HuH-7 (cell line): ENCODE measurements at places on chromosomes 7 and 10.

GRCh38 chr10:29057822-29058331 lies 231.0 kb upstream of the LYZL1 start:
- no peak for DNase-seq

- DNase-seq: no peak
These were observed 215.3 kb upstream of the ZNF32 start for GRCh38 chr10:43863859-43864591.

DNA sequence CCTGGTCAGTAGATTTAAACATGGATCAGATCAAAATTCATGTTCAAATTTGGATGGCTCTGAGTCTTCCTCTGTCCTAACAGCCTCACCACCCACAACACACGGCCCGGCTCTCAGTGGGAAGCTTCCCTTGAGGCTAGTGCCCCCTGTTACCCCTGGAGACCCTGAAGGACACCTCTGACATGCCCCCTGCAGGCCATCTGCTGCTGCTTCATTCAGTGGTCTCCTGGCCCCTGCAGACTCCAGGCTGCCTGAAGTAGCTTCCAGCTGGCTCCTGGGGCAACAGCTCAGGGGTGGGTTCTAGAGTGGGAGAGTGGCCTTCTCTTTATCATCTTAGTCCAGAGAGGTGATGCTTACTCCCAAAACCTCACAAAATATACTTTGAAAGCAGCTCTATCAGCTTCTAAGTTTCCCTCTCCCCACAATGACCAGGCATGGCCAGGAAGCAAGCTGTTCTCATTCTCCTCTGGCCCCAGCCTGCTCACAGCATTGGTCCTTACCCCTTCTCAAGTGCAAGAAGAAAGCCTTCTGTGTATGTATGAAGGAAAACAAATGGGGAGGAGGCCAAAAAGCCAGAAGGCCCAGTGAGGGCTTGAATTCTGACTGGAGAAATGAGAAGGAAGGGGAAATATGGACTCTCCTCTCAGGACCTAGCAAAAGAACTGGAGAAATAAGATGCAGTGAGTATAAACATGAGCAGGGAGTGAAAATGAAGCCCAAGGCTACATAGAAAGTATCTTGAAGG lies 189.6 kb upstream of the INHBA start:
- peak; percentile 10 for DNase-seq

DNA sequence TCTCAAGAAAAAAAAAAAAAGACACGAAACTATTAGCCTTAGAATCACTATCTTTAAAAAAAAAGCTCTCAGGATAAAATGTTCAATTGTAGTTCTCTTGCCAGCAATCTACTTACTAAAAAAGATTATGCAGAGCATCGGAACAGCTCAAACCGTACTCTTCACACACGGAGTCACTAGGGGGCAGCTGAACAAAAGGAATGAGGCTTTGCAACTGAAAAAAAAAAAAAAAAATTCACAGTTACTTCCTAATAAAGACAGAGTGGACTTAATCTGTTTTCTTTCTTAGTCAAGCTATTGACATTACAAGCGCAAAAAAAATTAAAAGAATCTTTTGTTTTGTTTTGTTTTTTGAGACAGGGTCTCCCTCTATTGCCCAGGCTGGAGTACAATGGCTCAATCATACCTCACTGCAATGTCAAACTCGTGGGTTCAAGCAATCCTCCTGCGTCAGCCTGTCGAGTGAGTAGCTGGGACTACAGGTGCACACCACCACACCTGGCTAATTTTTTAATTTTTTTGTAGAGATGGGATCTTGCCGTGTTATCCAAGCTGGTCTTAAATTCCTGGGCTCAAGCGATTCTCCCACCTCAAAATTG lies 11.5 kb downstream of the PMS2 start:
- DNase-seq: peak; percentile 51

GRCh38 chr10:133140417-133141143 lies 19.4 kb upstream of the KNDC1 start:
- no peak for DNase-seq

GRCh38 chr10:89637113-89637512 lies 7.9 kb downstream of the PANK1 start:
- DNase-seq: no peak

GRCh38 chr10:35211390-35211789 lies 84.7 kb downstream of the CREM start:
- no peak for DNase-seq

GRCh38 chr7:143250822-143251221 lies 12.4 kb upstream of the GSTK1 start:
- DNase-seq: no peak

- DNase-seq: peak; percentile 63
These were observed 112.1 kb downstream of the FAM53B start for GRCh38 chr10:124632064-124632531.

GRCh38 chr7:11298220-11298619 lies 324.5 kb downstream of the PHF14 start:
- DNase-seq: no peak

DNA sequence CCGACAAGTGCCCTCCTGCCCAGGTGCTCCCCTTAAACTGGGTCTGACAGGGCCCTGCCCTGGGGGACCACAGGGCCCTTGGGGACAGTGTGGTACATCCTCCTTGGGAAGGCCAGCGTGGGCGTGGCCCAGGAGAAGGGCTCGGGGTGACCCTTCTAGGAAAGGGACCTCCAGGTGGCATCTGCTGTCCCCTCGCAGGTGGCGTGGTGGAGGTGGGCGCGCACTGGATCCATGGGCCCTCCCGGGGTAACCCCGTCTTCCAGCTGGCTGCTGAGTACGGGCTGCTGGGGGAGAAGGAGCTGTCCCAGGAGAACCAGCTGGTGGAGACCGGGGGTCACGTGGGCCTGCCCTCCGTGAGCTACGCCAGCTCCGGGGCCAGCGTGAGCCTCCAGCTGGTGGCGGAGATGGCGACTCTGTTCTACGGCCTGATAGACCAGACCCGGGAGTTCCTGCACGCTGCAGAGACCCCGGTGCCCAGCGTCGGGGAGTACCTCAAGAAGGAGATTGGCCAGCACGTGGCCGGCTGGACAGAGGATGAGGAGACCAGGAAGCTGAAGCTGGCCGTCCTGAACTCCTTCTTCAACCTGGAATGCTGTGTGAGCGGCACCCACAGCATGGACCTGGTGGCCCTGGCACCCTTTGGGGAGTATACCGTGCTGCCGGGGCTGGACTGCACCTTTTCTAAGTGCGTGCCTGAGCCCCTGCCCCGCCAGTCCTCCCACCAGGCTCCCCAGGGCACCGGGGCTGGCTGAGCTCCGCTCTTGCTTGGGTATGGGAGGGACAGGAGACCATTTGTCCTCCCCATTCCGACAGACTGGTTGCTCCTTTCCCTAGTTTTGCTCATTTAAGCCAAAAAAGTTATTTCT lies 972 bp downstream of the PAOX start:
- no peak for DNase-seq

- DNase-seq: no peak
These were observed 118.3 kb downstream of the SEM1 start for GRCh38 chr7:96591159-96591899.

GRCh38 chr7:77244222-77244934 lies 44.8 kb upstream of the FGL2 start:
- no peak for DNase-seq

DNA sequence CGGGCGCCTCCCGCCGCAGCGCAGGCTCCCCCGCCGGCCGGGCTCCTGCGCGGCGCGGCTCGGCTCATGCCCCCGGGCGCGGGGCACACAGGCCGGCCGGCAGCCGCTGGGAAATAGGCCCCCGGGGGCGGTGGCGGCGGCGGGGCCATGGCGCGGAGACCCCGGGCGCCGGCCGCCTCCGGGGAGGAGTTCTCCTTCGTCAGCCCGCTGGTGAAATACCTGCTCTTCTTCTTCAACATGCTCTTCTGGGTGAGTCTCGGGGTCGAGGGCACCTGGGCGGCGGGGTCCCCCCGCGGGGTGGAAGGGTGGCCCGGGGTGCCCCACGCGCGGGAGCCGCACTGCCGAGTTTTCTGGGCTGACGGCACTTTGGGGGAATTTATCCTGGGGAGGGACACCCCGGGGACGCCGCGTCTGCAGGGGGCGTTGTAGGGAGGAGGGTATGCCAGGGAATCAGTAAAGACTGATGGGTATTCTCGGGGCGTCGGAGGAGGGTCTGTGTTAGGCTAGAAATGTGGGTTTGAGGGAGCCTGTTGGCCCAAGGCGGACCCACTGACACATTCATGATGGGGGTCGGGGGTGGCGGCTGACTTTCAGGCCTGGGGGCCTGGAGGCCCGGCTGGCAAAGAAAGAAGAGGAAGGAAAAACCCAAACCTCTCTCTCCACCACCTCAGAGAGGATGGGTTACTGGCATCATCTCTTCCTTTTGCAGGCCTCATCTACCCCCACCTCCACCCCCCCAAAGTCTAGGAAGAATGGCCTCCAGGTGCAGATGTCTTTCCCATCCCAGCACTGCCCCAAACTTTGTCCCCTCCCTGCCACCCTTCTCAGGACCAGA lies 544 bp downstream of the TSPAN33 start:
- peak; percentile 32 for DNase-seq

- no peak for DNase-seq
These were observed 9.2 kb upstream of the MYO1G start for GRCh38 chr7:44987996-44988395.

- no peak for DNase-seq
These were observed 77.8 kb downstream of the ATAD1 start for GRCh38 chr10:87740254-87740655.

DNA sequence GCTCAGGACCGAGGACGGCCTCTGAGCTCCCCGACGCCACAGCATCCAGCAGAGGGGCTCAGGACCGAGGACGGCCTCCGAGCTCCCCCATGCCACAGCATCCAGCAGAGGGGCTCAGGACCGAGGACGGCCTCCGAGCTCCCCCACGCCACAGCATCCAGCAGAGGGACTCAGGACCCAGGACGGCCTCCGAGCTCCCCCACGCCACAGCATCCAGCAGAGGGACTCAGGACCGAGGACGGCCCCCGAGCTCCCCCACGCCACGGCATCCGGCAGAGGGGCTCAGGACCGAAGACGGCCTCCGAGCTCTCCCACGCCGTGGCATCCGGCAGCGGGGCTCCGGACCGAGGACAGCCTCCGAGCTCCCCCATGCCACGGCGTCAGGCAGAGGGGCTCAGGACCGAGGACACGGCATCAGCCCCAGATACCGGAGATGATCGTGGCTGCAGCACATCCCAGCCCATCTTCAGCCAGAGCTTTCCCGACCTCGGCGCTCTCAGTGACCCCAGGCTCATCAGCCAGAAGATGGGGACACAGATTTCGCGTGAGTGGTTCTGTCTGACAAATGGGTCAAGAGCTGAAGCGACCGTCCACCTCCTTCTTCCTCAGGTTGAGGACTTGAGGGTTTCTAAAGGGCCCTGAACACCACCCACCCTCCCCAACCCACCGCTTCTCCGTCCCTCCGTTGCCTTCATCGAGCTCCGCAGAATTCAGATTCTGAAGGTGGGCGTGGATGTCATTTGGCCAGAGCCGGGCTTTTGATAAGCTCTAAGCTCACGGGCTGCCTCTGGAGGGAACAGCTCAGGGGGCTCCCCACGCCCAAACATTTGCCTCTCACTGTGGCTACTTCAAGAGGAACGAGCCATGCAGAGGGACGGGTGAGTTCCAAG lies 55.8 kb upstream of the DNAAF5 start:
- DNase-seq: no peak

DNA sequence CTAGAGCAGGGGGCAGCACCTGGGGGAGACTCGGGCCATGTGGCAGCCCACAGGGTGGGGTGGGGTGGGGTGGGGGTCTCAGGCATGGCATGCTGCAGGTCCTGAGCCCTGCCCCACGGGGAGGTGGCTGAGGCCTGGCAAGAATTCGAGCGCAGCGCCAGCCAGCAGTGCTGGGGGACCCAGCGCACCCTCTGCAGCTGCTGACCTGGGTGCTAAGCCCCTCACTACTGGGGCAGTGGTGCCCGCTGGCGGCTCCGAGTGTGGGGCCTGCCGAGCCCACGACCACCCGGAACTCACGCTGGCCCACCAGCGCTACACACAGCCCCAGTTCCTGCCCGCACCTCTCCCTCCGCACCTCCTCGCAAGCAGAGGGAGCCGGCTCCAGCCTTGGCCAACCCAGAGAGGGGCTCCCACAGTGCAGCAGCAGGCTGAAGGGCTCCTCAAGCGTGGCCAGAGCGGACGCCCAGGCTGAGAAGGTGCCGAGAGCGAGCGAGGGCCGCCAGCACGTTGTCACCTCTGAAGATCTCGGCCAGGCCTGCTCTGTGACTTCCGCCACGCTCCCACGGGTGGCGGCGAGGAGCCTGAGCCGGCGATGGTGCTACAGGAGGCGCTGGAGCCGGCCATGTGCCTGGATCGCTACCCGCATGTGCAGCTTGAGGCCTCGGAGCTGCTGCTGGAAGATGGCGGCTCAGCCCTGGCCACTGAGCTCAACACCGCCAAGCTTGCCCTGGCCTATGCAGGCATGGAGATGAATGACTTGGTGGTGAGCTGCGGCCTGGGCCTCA lies 145.1 kb upstream of the C7orf33 start:
- no peak for DNase-seq

GRCh38 chr10:87534173-87534858 lies 29.6 kb downstream of the MINPP1 start:
- DNase-seq: no peak

DNA sequence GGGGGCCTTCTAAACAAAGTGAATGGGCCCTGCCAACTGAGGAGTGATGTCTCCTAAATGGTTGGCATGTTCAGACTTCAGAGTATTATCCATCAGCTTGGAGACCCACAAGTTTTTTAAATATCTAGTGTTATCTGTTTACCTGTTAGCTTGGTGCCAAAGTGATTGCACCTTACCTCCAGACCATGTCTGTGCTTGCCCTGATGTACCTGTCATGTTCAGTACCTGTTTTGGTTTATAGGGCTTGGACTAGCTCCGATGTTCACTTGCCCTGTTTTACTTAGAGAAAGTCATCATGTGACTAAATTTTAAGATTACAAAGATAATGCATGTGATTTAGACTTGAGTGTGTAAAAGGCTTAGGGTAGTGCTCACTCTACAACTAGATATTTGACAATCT lies 67.7 kb downstream of the CNNM2 start:
- DNase-seq: no peak
